ENCODE measurements at places on chromosomes 2 and 18.

GRCh38 chr2:8522687-8523086 is 159.2 kb upstream of the ID2 start:
- DNase-seq: no peak

DNA sequence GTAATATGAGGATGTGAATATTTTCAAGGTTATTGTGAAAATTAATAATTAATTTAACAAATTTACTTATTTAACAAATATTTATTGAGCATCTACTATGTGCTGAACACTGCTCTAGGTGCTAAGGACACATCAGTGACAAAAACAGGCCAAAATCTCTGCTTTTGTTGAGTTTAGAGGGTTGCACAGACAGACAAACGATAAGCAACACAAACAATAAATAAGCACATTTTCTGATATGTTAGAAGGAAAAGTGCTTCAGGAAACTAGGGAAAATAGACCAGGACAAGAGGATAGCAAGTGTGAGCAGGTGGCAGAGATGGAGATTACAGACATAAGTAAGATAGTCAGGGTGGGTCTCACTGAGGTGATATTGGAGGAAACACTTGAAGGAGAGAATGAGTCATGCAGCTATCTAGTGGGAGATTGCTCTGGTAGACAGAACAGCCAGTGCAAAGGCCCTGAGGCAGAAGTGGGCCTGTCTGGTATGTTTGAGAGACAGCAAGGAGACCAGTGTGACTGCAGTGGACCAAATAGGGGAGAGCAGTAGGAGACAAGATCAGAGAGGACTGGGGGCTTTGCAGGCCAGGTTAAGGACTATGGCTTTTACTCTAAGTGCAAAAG is 38.3 kb downstream of the SFXN5 start:
- no peak for DNase-seq

GRCh38 chr2:187874786-187875185 is 320.6 kb upstream of the TFPI start:
- no peak for DNase-seq

DNA sequence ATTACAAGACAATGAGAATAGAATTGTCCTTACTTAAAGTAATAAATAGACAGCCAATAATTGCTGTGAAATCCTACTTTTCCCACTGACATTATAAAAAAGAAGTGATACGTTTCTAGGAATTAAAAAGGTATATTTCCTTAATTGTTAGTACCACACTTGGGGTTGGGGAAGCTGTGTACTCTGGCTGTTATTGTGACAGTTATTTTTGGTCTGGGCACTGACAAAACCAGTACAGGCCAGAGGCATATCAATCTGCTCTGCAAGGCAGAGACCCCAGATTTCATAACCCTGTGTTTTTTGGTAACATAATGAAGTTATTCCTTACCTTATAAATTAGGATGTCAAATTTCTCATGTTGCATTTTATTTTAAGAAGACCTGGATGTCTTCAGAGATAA is 66.5 kb downstream of the RAB10 start:
- no peak for DNase-seq

GRCh38 chr2:159262226-159262625 is 24.3 kb downstream of the WDSUB1 start:
- no peak for DNase-seq

Data from omental fat pad (tissue), 4 donors.